8988T (cell line): ENCODE measurements at places on chromosomes 5 and 9.

GRCh38 chr5:73027816-73028215 lies 72.0 kb downstream of the FCHO2 start:
- no peak for DNase-seq

DNA sequence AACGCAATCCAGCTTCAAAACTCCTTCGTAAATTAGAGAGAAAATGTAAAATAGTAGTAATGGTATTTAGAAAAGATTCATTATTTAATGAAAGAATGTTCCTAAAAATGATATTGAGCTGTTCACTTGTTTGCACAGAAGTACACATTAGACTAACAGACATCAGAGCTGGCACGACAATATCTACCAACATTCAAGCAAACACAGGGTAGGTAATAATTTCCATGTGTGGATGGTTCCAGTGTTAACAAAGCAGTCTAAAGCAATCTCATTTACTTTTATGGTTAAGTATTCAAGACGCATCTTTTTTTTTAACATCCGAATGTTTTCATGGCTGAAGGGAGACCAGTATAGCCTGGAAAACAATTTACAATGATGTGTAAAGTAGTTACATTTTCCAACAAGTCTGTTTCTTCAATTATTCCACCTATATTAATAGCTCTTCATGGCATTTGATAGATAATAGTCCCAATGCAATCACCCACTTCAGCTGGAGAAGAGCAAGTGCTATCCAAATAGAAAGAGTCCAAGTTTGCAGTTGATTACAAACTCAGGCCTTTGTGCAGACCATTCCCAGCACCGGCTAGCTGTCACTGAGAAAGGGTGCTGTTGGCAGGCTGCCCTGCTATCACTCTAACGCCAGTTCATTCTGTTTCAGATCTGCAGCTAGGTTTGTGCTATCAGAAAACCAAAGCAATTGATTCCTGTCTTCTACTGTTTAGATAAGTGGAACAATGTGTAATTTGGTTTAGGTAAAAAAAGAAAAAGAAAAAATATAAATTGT lies 458.8 kb downstream of the DTWD2 start:
- DNase-seq, result no peak

GRCh38 chr9:95511616-95511931 lies 5.2 kb downstream of the PTCH1 start:
- no peak for DNase-seq

DNA sequence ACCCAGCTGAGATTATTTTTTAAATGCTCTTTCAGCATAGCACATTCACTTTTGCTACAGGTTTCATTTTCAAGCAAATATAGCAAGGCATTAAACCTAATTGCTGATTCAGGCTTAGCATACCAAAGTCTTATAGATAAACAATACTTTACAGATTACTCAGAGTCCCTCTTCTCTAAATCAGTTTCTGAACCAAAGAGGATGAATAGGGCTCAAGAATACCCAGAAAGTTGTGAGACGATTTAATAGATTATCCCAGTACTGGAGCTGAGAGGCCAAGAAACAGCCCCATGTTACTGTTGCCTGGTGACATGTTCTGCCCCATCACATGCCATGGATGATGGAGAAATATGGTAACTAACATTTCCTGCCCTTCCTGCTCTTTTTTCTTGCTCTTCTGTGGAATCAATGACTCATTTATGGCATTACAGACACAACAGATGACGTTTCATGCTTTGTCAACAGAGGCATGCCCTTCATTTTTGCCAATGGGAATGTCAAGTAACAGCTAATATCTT lies 18.1 kb upstream of the SSBP2 start:
- no peak for DNase-seq

DNA sequence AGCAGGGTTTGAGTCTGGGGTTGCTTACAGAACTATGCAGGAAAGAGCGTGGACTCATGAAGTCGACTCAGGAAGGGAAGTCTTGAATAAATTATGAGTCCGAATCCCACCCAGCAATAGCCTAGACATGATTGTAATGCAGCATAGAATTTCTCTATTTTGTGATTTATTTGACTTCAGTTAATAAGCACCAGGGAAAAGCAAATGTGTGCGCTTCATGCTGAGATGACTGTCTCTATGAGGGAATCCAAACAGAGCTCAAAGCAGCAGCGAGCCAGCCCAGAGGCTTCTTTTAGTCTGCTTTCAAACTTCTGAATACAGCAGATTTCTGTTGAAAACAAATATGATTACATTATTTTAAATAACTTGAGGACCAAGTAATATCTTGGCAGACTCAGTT lies 188.0 kb downstream of the SEMA6A start:
- DNase-seq, result no peak

GRCh38 chr5:73523861-73524260 lies 25.6 kb downstream of the BTF3 start:
- DNase-seq, result no peak

DNA sequence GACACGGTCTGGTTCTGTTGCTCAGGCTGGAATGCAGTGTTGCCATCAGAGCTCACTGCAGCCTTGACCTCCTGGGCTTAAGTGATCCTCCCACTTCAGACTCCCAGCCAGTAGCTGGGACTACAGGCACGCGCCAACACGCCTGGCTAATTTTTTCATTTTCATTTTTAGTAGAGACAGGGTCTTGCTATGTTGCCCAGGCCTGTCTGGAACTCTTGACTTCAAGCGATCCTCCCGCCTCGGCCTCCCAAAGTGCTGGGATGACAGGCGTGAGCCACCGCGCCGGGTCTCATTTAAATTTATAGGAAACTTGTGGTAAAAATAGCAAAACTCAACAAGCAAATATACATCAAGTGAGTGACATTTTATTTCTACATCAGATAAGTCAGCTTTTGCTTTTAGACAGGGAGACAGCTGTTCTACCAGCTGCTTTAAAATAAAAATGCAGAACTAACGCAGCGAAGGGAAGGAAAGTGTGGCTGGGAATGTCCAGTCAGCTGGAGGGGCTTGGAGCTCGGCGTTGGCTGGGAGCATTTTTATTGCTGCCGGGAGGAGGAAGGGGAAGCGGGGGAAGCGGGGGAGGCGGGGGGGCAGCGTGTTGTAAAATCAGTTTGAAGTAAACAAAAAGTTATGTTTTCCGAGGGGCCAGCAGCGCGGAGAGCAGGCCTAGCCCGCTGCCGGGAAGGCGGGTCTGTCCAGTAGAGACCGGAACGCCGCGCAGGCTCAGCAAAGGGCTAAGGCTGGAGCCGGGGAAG lies 707 bp upstream of the ZFYVE16 start:
- no peak for DNase-seq

DNA sequence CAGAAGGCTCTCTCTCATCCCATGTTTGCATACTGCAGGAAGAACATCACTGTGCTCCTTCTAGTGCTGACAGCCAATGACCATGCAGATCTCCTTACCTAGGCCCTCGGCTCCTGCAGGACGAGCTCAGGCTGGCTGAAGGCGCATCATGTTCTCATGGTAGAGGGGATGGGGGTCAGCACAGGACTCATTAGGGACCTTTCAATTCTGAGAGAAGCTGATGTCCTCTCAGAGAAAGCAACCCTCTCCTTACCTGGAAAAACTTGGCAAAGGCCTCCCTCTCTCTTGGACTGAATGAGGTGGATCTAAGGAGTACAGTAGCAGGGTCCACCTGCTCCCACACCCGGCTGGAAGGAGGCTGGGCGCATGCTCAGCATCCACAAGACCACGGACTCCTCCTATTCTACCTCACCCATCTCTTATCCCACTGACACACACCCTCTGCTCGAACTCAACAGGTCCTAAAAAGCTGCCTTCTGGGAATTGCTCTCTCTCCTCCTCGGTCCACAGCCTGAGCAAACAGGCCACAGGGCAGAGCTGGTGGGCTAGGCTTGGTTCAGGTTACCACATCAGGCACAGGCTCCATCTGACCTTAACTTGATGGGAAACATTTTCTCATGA lies 2.9 kb downstream of the IPPK start:
- DNase-seq, result no peak

GRCh38 chr9:2494562-2494961 lies 127.0 kb upstream of the VLDLR start:
- no peak for DNase-seq

DNA sequence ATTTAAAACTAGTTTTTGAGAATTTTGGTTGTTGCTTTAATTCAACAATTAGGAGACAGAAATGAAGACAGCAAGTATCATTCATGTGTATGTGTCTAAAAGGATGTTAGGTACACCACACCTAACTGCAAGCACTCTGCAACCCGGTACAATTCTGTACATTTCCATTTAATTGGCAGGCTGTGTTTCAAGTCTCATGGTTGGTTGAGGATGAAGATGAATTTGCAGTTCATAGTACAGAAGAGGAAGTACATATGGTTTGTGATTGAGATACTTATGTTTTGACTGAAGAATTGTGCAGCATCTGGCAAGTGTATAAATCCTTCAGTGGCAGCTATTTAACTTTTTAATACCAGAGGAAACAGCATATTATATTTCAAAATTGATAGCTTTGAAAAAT lies 628.7 kb upstream of the ZNF608 start:
- DNase-seq, result no peak

GRCh38 chr9:83419961-83420360 lies 118.2 kb downstream of the FRMD3 start:
- no peak for DNase-seq

DNA sequence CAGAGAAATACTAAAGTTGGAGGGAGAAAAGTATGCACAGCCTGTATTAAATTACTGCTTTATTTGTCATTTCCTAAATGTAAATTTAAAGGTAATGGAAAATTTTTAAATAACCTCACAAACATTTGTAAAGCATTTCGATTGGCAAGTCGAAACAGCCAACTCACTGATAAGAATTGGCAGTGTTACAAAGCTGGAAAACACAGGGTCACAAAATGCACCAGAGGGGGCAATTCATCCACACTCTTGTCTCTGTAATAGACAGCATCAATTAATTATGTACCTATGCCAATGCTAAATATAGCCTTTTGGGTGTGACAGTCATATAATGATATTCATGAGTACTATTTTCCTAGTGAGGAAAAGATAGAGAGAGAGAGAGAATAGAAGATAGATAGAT lies 140.6 kb upstream of the PRLR start:
- no peak for DNase-seq

GRCh38 chr5:158464383-158464782 lies 605.4 kb upstream of the CLINT1 start:
- no peak for DNase-seq

DNA sequence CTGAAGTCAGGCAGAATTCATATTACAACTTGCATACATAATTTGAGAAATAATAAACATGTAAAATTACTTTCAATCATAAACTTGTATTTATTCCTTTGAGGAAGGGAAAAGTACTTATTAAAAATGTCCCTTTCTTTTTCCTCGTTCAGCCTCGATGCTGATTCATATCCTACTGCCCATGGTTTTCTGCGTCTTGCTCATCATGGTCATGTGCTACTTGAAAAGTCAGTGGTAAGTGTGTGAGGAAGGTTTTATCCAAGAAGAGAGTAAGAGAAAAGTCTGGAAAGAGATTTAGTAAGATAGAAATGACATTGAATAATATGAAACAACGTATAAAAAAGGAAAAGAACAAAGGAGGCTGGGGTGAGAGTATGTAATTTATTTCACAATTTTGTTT lies 85.9 kb downstream of the OSMR start:
- DNase-seq, result no peak

- peak; percentile 29 for DNase-seq
Measured at GRCh38 chr9:101458963-101459631, 23.5 kb upstream of the ALDOB start.

DNA sequence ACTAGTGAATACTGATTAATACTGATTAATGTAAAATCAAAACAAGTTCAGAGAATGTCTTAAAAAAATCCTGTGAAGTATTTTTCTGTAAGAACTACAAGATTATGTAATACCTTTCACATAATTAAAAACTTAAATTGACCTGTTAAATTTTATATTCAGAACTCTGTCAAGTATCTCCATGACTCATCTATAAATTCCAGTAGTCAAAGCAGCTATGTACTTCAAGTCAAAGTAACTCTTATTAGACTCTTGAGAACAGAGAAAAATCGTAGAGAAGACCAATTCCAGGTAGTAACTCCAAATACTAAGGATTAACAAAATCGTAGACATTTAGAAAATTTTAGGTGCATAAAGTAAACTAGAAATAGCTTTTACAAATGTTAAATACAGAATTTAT lies 77.1 kb downstream of the HOMER1 start:
- DNase-seq, result no peak

- DNase-seq, result no peak
Measured at GRCh38 chr5:159231167-159231566, 21.8 kb upstream of the RNF145 start.

DNA sequence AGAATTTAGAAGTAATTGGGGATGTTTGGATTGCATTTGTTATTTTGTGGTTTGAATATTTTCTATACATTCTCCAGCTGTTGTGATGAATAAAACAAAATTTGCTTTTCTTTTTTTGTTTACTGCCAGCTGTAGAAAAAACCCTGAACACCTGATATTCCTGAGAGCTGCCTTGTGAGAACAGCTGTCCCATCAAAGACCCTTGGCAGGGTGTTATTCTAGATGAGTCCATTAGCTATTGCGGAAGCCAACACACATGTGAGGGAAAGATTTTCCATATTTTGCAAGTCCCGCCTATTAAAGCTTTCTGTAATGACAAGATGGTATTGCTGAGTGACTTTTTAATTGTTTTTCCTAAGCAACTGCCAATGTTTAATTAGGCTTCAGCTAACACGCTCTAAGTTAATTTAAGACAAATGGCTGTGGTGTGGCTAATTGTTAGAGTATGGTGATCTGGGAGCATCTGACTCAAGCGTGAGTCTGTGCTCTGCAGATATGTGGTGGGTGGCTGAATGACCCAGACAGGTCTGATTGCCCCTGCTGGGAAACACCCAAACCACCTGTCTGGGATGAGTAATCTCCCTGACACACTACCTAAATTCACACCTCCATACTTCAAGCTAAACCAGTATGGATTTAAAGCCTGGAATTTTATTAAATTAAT lies 86.5 kb upstream of the PRLR start:
- no peak for DNase-seq

DNA sequence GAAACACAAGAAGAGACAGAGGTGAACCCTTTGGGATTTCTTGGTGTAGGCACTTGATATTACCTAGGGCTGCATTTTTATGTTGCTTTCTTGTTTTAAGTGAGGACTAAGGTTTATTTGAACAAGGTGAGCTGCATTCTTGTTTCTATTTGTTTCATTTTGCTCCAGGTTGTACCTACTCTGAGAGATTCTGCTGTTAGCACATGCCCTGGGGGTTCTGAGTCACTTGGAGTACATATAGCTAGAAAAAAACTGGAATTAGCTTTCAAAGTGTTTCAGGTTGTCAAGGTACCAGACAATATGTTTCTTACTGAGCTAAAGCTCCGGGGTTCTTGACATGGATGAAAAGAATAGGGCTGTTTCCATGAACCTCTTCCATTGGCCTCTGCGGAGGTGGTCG lies 299.4 kb downstream of the ICE1 start:
- no peak for DNase-seq

GRCh38 chr5:111695991-111696390 lies 61.0 kb downstream of the NREP start:
- no peak for DNase-seq

DNA sequence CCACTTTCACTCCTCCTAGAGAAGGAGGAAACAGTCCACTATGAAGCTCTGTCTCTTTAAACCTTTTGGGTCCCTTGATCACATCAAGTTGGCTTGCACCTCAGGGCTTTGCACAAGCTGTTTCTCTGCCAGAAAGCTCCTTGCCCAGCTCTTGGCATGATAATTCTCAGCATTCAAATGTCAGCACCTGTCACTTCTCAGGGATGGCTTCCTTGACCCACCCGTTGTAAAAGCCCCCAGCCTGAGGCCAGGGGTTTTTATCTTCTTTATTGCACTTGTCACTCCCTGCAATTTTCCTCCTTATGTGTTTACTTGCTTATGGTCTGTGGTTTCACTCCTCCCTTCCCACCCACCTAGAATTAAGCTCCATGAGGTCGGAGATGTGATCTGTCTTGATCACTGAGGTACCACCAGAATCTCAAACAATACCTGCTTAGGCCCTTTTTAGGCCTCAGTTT lies 200.7 kb upstream of the TBC1D2 start:
- no peak for DNase-seq

- no peak for DNase-seq
Measured at GRCh38 chr5:75601567-75601966, 9.7 kb upstream of the ANKDD1B start.
